ENCODE measurements at places on chromosomes 2 and 18.

GRCh38 chr2:71806432-71806831 is 341.2 kb downstream of the CYP26B1 start:
- DNase-seq = no peak

GRCh38 chr2:218152172-218152571 is 14.6 kb downstream of the CXCR1 start:
- DNase-seq = no peak

DNA sequence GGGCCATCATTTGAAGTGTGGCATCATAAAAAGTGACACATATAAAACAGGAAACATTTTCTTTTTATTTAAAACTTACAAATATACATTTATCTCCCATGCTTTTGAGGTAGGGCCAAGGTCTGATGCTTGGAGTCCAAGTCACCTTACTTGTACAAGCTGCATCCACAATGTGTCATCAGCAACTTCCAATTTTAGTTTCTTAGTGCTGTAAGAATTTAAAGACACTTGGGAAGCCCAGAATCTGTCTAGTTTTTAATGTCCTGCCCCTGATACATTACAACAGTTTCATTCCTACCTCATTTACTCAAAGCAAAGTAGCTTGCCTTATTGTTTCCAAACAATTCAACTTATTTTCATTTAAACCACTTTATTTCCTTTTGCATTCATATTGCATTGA is 297.7 kb downstream of the MTX2 start:
- DNase-seq = no peak

DNA sequence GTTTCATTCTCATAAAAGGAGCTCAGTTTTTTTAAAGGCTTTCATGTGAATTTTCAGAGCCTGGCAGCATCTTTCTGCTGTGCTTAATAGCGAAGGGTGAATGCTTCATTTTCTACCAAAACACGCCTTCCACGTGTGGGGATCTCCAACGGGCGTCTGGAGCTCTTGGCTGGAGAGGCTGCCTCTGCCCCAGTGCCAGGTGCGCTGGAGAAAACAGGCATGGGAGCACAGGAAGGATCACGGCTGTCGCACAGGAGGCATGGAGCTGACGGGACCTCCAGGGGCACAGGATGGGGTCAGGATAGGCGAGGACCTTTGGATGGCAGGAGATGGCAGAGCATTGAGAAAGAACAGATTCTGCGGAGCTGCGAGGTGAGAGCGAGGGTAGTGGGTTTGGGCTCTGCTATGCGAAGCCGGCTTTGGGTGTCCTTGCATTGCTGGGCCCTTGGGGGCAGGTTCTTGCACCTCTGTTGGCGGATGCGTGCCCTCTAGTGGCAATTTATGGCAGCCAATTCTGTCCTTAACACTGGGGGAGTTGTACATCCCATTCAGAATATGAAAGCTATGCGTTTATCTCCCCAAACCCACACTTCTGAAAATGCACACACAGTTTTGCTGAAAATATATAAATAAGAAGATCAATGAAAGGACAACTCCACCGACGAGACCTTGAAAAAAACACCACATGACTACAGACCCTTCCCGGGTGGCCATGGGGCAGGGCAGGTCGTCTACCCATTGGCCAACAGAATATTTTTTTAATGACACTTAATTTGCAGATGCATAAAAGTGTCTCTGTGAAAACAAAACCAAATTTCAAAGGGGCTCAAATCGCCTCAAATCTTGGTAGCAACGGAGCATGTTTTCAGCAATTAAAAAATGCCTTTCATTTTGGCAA is 90.4 kb upstream of the SLC35G4 start:
- no peak for DNase-seq

- DNase-seq = no peak
These were observed 27.2 kb downstream of the TANC1 start for GRCh38 chr2:158995677-158996049.

- no peak for DNase-seq
These were observed 57.5 kb downstream of the PAX3 start for GRCh38 chr2:222241128-222241870.

DNA sequence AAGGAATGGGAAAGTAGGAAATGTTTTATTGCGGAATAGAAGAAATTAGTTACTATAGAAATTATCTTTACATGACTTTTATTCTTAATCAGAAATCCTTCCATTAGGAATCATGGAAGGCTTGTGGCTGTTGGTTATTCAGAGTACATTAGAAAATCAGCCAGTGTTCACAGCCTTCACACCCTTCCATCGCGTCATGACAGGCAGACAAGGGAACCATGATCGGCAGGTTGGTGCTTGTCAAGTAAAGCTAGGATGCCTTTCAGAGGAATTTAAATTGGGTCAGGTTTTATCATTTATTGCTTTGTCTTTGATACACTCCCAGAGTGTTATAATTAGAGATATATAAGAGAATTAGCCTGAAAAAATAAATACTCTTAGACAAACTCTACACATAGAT is 400.6 kb downstream of the THSD7B start:
- DNase-seq = no peak

DNA sequence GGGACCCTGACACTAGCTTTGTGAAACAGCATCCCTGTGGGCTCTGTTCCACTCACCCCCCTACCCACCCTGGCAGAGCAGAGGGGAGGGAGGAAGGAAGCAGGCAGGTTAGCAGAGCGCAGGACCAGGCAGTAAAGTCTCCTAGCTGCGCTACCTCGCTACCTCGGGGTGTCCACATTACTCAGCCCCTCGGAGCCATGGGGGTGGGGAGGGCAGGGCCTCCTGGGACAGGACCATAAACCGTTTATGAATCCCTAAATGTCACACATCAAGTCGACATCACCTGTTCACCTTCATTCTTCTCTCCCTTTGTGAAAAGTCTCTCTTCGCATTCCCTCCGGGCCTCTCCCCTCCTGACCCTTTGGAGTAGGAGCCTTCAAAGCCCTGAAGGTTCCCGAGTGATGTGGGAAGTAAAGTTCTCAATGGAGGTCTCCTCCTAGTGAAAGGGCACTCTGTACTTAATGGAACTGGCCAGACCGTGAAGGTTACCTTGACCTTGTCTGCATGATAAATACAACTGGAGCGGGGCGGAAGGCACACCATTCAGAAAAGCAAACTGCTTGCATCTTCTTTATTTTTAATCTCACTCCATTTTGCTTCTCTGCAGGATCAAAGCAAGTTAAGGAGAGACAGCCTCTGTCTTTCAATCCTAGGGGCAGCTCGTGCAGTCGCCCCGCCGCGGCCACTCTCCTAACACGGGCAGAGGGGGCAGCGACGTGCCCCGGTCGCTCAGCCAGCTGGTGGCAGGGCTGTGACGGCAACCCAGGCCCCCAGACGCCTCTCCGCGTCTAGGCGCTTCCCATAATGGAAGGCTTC is 23.7 kb upstream of the SMAD7 start:
- no peak for DNase-seq

DNA sequence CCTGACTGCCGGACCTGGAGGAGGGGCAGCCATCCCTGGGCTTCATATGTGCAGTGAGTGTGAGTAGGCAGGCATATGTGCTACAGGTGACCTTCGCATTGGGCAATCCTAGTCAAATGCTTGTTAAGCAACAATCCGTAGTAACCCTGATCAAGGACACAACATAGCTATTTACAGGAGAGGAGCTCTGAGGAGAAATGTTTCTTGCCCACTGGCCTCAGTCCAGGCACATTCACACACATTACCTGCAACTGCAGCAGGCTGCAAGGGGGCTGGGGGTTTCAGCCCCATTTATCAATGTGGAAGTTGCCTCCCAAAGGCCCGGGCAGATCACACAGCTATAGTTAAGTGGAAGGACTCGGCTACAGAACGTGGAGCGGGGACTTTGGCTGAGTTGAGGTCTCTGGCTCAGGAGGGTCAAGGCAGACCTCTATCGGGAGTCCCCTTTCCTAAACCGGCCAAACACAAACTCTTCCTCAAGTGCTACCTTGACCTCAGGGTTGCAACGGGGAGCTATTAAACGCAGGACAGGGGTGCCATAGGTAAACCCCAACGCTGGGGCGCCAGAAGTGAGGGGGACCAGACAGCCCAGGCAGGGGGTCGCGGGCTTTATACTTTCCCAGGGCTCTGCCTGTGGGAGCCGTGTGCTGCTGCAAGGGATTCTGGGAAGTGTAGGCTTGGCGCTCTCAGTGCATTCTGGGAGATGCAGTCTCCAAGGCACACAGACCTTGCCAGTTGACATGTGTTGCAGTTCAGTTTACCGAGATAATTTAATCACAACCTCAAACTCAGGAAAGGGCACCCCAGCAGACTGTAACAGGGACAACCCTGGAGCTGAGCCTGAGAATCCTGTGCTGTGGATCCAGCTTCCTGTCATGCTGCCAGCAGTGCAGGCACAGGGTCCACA is 9.4 kb downstream of the KHK start:
- DNase-seq = no peak

DNA sequence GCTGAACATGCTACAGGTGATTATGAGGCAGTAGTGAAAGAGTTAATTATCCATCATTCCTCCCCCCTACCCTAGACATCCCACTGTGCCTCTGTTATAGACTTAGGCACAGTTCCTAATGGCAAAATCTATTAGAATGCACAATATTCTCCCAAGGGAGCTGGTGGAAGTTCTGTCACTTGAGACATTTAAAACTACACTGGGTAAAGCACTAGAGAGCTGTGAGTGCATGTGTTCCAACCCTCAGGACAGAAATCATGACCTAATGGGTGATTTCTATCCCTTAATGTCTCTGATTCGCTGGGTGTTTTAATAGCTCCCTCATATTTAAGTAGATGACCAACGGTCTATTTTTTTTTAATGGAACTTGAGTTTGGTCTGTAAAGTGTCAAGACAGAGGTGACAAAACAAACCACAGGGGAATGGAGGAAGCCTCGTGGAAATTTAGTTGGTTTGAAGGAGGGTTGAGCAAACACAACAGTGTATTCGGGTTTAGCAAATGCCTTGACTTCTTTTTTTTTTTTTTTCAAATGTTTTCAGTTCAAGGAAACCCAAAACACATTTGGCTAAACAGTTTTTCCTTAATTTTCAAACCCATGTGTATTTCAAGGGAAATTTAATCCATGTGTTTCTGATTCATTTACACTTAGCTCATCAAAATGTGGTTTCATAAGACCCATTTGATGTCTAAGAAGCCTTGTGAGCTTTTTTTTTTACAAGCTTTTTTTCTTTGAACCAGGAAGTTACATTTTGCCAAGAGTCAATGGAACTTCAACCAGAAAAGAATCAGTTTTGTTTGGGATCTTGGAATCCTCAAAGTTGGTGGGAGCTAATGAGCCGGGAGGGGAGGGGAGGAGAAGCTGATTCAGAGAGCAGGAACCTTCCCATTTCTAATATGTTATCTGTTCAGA is 665.1 kb upstream of the ZEB2 start:
- no peak for DNase-seq

GRCh38 chr18:22241921-22242361 is 72.6 kb downstream of the GATA6 start:
- DNase-seq = peak; percentile 56

GRCh38 chr18:47501946-47502345 is 250.5 kb upstream of the SKOR2 start:
- no peak for DNase-seq

DNA sequence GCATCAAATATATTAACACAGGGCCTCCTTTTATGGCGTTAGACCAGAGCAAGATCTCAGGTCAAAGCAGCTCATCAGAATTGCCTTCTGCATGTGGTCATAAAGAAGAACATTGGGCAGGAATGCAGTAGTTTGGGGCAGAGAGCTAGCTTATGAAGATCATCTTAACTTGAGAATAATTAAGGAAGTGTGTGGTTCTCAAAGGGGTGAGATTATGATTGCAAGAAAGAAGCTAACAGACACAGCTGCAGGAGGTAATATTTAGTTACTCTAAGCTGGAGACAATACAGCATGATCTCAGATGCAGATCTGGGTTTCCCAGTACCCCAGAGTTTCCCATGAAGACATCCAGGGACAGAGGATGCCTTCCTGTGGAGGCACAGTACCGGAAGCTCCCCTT is 91.6 kb downstream of the TTC27 start:
- no peak for DNase-seq

GRCh38 chr2:13002536-13003331 is 286.0 kb downstream of the TRIB2 start:
- no peak for DNase-seq

DNA sequence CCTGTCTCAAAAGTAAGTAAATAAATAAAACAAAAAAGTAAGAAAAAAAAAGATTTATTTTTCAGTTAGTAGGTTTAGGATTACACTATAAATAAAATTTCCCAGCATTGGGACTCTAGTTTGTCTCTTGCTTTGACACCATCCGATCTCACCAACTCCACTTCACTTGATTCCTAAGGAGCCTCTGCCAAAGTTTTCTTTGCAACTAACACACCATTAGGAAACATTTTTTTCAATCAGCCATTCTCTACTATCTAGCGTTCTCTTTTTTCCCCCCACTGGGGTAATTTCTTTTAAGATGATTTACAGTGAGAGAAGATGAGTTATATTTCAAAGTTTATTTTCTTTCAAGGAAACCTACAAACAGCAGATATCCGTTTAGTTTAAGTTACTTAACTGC is 10.6 kb upstream of the NEMP2 start:
- no peak for DNase-seq
